ENCODE measurements at places on chromosomes 4 and X.

DNA sequence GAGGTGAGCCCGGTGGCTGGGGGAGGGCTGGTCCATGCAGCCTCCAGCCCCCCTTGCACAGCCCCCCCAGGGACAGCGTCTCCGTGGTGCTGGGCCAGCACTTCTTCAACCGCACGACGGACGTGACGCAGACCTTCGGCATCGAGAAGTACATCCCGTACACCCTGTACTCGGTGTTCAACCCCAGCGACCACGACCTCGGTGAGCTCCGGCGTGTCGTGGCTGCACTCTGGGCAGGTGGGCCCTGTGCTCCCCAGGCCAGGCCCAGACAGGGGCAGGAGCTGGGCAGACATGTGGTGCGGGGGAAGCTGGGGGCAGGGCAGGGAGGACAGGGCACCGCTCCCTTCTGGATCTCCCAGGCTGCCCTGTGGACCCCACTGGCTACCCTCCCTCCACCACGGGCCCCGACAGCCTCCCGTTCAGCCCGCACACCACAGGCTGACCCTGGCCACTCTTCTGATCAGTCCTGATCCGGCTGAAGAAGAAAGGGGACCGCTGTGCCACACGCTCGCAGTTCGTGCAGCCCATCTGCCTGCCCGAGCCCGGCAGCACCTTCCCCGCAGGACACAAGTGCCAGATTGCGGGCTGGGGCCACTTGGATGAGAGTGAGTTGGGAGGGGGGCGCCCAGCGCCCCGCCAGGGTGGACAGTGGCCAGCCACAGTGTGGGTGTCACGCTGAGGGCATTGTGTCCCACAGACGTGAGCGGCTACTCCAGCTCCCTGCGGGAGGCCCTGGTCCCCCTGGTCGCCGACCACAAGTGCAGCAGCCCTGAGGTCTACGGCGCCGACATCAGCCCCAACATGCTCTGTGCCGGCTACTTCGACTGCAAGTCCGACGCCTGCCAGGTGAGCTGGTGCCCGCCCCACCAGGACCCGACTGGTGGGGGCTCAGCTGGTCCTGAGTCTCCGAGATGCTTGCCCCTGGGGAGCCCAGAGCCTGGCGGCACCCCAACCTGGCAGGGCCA, 5.9 kb downstream of the HGFAC start:
- DNase-seq: no peak

GRCh38 chr4:153111426-153112040, 92.7 kb upstream of the TRIM2 start:
- DNase-seq: no peak

DNA sequence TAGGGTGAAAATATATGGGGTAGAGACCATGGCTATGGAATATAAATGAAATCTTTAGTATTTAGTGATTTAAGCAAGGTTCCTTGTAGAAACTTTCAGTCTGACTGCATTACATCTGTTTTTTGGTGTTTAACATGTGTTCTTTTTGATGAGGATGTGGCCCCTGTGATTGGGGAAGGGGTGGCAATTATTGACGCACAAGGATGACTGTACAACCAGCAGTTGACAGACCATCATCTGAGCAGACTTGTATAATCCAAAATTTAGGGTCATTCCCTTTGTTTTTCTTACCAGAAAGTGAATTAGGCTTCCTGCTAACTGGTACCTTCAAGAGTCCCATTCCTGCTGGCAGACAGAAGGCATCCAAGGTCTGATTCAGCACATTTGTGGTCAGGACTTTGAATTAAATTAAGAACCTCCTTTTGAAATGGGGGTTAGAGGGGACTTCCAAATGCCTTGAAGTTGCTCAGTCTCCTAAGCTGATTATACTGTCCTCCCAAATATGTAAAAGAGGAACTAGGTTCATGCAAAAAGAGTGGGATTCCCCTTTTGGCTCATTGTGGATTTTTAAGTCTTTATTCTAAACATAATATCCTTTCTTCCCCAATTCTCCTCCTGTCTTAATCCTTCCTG, 112.4 kb upstream of the CXCL13 start:
- DNase-seq: no peak

DNA sequence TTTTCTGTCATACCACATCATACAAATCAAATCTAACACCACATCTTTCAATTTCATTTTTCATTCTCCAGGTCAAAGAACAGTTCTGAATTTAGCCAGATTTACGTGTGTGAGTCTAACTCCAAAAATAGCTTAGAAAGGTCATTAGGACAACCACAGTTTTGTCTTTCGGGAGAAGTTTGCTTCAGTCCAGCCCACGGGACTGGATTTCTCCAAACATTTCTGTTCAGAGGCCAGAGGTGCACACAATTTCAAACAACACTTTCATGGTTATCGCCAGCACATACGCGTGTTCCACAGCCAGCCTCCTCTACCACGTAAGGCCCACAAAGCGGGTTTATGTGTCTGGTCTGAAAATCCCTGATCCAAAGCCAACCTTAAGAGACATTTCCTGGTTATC, 65.9 kb downstream of the VEGFC start:
- no peak for DNase-seq

GRCh38 chr4:72604324-72604723, 35.3 kb upstream of the ADAMTS3 start:
- DNase-seq: no peak

GRCh38 chr4:181258569-181258968, 984.6 kb upstream of the TENM3 start:
- no peak for DNase-seq

DNA sequence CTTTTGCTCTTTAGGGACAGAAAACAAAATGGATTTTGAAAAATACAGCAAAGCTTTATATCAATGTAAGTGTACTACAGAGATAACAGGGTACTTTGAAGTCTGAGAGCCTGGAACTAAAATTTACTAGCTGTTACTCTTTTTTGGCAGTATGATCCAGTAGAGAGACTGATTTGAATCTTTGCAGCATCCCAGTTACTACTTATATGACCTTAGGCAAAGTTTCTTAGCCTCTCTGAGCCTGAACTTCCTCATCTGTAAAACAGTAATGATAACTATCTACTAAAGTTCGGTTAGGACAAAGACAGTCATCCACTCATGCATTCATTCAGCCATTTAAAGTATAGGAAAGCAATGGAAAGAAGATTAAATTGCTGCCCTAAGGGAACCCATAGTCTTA, 10.1 kb downstream of the BRWD3 start:
- DNase-seq: no peak

- DNase-seq: no peak
Measured at GRCh38 chrX:47514533-47515235, 31.7 kb upstream of the ZNF41 start.

- DNase-seq: no peak
Measured at GRCh38 chr4:5237086-5237660, 185.9 kb downstream of the STK32B start.

- DNase-seq: no peak
Measured at GRCh38 chrX:153409414-153410101, 1.7 kb upstream of the ZFP92 start.

DNA sequence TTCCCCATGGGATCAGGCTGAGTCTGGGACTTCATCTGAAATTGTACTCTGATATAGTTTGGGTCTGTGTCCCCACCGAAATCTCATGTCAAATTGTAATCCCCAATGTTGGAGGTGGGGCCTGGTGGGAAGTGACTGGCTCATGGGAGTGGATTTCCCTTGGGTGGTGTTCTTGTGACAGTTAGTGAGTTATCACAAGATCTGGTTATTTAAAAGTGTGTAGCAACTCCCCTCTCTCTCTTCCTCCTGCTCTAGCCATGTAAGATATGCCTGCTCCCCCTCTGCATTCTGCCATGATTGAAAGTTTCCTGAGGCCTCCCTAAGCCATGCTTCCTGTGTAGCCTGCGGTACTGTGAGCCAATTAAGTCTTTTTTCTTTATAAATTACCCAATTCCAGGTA, 61.0 kb downstream of the RASGEF1B start:
- DNase-seq: no peak

GRCh38 chr4:167190379-167190778, 43.9 kb downstream of the SPOCK3 start:
- DNase-seq: no peak

DNA sequence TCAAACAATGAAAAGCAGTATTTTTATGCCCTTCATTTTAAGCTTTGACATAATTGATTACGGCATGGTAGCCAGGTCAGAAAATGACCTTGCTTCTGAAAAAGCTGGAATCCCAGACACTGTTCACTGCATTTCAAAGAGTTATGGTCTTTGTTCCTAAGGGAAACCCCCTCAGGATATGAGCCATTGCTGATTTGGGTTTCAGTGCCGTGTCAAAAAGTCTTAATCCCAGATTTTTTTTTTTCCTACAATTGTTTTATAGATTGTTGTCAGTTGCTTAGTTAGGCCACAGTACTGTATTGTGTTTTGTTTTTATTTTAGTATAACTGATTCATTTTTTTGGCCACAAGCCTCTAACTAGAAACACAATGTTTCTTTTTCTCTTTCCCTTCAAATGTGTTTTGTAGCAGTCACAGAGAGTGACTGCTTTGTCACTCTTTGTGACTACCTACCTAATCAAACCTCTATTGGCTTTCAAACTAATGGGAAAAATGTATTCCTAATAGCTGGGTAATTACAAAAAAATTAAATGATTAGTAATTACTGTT, 10.3 kb downstream of the WDR44 start:
- no peak for DNase-seq

- no peak for DNase-seq
Measured at GRCh38 chr4:69532125-69532524, 36.4 kb upstream of the UGT2B4 start.

DNA sequence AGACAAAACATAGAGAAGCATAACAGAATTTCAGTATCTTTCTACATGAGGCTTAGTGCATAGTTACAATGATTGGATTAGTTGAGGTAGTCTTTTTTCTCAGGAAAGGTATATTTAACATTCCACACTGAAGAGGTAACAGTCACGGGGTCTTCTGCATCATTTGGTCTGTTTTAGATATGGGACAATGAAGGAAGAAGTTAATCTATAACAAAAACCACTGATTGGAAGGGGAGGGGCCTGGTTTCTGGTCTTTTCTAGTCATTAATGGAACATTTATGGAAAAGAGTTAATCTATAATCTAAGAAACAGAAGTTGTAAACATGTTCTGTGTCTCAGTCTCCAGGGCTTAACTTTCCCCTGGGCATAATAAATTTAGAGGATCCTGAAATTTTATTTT, 37.3 kb upstream of the HPSE start:
- no peak for DNase-seq

DNA sequence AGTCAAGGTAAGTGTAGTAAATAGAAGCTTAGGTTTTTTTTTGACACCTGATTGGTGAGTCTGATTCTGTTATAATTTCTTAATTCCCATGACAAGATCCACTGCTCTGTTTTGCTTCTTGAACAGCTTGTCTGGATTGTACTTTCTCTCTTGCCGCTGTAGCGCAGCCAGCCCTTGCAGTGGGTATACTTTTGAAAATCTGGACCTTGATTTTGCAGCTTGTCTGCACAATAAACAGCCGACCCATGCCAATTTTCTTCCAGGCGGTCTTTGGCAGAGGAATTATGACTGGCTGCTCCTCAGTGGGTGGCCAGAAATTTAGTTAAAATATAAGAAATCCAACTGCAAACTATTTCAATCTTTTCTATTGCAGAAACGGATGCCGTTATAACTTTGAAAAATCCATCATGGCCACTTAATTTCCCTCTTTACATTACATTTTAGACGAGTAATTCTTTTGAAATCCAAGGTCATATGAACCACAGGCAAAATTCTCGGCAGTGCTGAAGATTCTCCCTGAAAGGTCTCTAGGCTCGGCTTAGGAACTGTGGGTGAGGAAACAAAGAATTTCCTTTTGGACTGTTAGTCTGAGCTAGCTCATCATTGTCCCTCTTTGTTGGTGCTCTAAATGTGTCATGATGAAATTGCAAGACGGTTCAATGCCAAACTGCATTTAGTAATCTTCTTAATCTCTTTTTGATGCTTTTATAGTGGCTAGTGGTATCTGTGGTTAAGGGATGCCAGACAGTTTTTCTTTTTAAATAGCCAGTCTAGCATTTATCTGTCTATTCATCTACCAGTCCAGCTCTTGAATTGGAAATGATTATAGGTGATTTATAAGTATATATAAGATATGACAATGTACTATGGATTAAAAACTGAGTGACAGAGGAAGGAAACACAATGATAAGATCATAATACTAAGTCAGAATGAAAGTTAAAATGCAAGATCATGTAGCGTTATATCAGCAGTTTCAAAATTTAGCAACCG, 31.5 kb upstream of the PTTG2 start:
- no peak for DNase-seq

- no peak for DNase-seq
Measured at GRCh38 chr4:37481547-37482122, 204.5 kb downstream of the RELL1 start.

DNA sequence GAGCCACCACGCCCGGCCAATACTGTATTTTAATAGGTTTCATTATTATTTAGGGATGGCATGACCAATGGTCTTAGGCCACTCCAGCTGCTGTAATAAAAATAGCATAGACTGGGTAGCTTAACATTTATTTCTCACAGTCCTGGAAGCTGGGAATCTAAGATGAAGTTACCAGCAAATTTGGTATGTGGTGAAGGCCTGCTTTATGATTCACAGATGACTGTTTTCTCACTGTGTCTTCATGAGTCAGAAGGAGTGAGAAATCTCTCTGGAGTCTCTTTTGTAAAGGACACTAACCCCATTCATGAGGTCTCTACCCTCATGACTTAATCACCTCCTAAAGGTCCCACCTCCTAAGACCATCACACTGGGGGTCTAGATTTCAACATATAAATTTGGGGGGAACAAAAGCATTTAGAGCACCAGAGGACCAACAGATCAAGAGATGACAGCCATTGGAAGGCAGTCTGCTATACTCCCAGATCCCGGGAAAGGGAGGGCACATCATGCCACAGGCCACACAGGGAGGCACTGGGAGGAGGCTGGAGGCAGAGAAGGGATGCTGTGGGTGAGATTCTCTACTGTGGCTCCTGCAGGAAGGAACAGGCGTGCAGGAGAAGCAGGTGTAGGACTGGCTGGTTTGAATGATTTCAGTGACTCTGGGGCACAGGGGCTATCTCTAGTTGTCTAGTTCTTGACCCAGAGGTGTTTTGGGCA, 335.8 kb upstream of the SFRP2 start:
- no peak for DNase-seq

DNA sequence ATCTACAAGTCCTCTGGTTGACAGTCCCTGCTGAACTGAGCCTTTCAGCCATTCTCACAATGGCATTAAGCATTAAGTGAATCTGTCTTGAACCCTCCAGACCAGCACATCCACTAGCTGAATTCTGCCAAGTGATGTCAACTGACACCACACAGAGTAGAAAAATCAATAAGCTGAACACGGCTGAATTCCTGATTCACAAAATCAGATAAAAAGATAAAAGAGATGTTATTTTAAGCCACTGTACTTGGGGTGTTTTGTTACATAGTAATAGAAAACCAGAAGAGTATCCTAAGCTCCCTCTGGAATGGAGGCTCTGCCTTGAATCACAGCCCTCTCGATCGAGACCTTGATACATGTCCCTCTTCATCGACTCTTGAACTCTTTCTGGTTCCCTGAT, 336.5 kb downstream of the DMD start:
- DNase-seq: no peak

GRCh38 chr4:26780539-26780938, 80.1 kb upstream of the STIM2 start:
- no peak for DNase-seq

DNA sequence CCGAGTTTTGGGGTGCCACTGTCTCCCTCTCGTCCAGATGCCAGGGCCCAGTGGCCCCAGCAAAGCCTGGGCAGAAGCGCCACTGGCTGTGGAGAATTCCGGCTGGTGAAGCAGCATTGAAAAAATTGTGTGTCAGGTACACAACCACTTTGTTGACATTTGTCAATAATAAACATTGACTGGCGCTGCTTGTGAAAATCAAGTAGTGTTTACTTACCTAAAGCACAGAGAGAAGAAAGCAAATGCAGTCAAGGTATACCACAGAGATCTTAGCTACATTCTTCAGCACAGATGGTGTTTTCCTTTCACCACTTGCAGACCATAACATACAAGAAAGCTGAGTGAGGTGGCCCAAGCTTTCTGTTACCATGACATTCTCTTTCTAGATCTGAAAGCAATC, 14.5 kb upstream of the SLC7A11 start:
- no peak for DNase-seq
